ENCODE measurements at places on chromosomes 12 and 14.

GRCh38 chr14:83289896-83290295 is 1756.2 kb upstream of the SEL1L start:
- DNase-seq: no peak

DNA sequence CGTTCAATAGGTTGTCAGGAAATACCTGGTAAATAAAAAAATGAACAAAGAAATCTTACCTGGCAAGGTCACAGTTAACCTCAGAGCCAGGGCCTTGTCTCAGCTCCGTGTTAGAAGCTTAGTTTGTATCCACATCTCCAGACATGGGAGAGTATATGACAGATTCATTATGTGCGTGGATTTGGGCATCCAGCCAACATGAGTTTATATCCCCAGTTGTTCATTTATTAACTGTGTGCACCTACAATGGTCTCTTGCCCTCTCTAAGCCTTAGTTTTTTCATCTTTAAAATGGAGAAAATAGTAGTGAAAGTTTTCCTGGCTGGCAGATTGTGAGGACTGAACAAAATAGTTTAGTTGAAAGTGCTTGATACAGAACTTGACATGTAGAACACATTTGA is 437.8 kb downstream of the NPAS3 start:
- no peak for DNase-seq

DNA sequence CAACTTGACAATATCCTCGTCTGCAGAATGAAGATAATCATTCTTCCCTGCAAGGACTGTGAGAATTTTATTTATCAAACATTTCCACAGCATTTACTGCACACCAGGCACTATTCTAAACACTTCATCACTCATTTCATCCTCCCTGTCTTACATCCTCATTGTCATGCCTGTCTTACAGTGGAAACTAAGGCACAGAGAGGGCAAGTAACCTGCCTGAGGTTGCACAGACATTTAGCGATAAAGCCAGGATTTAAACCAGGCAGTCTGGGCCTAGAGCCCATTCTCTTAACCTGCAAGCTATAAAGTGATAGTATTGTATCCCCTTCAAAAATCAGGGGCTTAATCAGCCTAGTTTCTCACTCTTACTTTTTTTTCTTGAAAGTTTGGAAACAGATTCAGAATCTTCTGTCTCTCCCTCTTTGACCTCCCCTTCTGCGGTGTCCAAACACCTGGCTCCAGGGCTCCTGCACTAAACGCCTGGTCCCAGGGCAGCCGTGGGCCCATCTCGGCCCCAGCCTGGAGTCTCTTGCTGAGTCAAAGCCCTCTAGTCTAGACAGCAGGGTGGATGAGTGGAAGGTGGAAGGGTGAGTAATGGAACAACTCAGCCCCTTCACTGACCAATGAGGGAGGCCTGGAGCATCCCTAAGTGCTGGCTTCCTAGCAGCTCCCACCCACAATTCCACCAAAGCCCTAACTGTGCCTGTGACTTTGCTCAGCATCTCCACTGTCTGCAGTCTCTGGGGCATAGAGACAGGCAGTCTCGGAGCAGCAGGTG is 12.5 kb downstream of the ISM2 start:
- DNase-seq: no peak

GRCh38 chr12:65535946-65536345 is 257.5 kb downstream of the MSRB3 start:
- DNase-seq: no peak

- no peak for DNase-seq
Measured at GRCh38 chr14:88079624-88080023, 74.7 kb downstream of the GPR65 start.

GRCh38 chr12:1930803-1931597 is 12.5 kb upstream of the CACNA2D4 start:
- peak; percentile 3 for DNase-seq

DNA sequence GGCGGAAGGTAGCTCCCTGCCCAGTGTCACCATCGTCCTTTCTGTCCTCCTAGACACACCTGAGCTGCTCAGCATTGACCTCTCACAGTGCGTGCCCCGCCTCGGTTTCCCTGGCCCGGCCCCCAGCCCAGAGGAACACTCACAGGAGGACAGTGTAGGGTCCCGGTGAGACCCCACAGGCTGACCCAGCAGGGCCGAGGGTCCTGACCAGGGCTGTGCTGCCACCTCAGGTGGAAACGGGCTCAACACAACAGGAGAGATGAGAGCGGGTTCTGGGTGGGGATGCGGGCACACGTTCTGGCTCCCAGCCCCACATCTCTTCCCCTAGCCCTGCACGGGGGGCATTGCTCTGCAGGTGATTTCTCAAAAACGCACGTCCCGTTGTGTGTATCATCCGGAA is 98.1 kb downstream of the PIWIL1 start:
- no peak for DNase-seq

DNA sequence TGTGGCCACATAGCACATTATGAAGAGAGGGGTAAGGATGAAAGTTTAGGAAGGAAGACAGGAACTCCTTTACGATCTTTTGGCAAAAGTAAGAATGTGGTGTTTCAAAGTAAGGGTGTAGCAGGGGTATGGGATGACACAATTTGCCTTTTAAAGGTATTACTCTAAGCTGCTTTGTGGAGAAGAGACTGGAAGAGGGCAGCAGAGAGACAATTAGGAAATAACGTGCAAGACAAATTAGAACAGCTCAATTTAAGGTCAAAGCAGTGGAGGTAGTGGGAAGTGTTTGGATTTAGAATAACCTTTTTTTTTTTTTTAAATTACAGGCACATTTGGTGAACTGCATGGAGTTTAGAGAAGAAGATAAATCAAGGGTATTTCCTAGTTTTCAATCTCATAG is 342.6 kb downstream of the NOVA1 start:
- DNase-seq: no peak

DNA sequence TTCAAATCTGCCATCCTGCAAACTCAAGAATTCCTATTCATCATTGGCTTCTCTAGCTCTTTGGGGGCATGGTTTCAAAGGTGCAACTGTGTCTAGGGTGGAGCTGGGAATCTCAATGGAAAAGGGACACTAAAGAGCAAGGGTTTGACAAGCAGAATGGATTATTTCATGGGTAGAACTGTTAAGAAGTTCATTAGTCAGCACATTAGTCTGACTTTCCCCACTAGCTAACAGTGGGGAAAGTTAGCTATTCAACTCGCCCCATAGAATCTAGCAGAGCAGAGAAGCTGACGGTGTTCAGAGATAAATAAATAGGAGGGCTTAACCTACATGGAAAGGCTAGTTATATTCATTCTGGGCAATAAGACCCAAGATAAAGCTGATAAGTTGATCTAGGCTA is 153.9 kb downstream of the EMP1 start:
- no peak for DNase-seq

DNA sequence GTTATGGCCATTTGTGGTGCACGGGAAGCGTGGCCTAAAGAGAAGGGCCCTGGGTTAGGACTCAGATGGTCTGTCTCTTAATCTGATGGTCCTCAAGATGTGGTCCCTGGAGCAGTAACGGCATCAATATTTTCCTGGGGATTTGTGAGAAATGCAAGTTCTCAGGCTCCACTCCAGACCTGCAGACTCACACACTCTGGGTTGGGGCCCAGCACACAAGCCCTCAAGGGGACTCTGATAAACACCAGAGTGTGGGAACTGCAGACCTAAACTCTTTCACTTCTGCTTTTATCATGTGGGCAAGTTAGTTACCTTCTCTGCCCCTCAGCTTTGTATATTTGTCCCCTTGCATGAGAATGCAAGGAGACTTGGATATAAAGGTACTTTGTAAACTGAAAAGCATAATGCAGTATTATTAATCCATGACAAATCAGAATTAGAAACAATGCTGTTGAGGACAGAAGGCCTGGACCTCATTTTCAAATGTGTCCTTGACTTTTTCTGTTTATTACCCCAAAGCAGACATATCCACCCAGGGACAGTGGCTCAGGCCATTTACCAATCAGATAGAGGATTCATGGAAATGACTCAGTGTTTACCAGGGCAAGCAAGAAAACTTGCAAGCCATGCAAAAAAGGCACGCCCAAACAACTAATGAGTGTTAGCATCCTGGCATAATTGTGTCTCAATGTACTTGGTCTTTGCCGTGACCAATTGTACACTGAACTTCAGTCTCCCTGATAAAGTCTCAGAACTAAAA is 157.0 kb downstream of the ASCL1 start:
- DNase-seq: no peak

DNA sequence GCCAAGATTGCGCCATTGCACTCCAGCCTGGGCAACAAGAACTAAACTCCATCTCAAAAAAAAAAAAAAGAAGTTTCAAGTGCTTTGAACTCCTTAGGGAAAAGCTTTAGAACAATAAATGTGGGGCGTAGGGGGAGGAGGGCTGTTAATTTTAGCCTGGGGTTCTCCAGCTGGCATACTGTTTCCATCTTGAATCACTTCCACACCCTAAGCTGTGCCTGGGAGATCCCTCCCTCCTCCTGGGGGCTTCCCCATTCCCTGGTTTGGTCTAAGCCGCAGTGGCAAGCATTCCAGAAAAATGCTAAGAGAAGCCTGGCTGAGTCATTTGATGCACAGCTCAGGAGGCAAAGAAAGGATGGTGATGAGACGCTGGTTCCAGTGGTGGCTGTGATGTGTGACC is 2.3 kb upstream of the ZNF384 start:
- DNase-seq: no peak

GRCh38 chr12:108811411-108812180 is 45.8 kb downstream of the SSH1 start:
- no peak for DNase-seq

DNA sequence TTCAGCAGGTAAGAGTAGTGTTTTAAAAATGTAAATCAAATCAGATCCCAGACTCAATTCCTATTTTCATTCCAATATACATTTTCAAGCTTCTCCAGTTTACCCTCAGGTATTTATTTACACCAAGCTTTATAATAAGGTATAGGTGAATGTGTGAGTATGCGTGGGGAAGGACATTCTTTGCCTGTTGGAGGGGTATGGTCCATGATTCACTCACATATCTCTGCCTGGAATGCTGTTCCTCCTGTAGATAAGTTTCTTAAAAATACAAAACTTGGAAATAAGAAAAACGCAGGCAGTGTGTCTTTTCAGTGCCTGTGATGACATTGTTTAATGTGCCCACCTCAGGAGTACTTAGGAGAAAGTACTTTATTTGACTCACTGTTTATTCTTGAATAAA is 118.6 kb downstream of the CCDC91 start:
- no peak for DNase-seq

- DNase-seq: no peak
Measured at GRCh38 chr12:29725587-29726320, 58.0 kb downstream of the TMTC1 start.

DNA sequence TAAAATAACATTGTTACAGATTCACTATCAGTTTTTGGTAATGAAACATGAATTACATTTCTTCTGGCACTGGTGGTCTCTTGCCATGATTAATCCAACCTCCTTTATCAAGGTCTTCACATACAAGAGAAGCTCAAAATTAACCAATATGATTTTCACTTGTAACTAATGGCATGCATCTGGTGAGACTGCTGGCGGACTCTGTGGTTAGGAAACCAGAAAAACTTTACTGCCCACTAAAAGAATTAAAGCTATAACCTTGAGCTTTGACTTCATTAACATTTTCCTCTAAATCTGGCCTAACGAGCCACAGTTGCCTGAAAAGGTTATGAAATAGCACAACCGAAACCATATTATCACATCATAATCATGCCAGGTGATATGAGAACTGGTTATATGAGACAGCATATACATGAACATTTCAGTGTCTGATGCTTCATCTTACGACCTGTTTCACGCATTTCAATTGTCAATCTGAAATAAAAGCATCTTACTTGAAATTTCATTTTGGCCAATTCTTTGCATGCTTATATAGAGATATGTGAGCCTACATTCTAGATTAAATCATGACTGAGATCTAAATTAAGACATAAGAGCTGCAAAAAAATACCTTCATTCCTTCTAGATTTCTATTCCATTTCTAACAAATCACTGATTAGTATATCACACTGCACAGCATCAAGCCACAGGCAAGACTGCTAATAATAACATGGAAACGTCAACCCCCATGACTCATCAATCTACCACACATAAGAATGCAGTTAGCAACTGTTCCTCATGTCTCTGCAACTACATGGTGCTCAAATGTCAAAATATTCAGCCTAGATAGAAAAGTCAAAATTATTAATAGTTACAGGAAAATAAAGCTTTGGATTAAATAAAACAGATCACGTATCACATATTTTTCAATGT is 89.3 kb downstream of the OSBPL8 start:
- DNase-seq: no peak

GRCh38 chr12:29286081-29286790 is 94.7 kb downstream of the ERGIC2 start:
- DNase-seq: no peak

DNA sequence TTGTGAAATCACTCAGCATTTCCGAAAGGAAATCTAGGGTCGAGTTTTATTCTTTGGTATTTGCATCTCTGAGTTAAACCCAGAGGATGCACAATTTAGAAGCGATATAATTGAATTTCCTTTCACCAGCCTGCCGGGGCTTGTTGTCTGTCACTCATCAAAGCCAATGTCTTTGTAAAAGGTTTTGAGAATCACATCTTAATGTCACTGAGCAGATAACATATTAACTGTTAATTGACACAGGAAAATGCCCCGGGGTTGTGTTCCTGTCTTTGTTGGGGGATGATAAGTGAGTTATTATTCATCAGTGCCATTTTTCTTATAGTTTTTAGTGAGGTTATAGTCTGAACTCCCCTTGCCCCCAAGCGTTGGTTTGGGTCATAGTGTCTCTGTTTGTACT is 73.4 kb downstream of the DUSP6 start:
- DNase-seq: no peak

GRCh38 chr12:93571365-93571924 is 1.0 kb upstream of the SOCS2 start:
- peak; percentile 73 for DNase-seq

DNA sequence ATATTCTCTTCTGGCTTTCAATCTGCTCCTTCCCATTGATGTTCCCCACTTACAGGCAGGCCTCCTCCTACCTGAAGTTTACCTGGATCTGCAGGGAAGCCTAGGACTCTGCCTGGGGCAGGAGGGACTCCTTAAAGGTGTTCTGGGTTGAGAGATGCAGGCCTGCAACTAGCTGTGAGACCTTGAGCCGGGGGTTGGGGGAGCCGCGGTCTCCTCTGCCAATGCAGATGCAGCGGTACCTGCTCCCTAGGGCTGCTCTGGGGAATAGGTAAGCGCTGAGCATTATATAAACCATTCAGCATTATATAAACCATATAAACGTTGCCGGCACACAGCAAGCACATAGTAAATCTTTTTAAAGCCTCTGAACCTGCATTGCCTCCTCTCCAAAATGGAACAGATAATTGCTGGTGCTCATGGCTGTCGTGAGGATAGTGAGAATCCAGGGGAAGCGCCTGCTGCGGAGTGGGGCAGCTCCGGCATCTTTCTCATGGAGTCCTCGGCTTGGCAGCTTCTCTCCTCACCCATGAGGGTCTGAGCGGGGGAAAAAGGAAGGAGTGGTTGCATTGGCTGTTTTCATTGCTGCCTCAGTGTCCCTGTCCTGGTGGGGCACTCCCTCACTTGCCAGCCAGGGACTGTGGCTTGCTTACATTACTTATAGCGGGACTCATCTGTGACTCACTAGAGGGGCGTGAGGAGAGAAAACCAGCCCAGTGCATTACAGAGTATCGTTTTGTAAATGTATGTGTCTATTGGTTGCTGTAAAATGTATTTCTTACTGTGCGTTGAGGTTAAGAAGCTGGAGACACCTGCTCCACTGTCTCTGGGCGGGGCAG is 12.5 kb upstream of the KRT80 start:
- no peak for DNase-seq
